Articular chondrocyte of knee joint (primary cell): ENCODE measurements at places on chromosomes 1 and 21. TPM values are rescaled to one million over a fixed set of nuclear protein-coding genes. Genes with fewer than 3 reads are reported as not detected.

ZBTB40 gene
- 12.0 and 17.4 TPM in 2 replicates for total RNA-seq

CENPF gene
- total RNA-seq = 28.1 and 41.7 TPM in 2 replicates

ACADM gene
- 45.0 and 55.7 TPM in 2 replicates for total RNA-seq

DYRK1A gene
- 75.9 and 85.6 TPM in 2 replicates for total RNA-seq

IKBKE gene
- 17.2 and 18.6 TPM in 2 replicates for total RNA-seq

MYCL gene
- 0.22 and 0.65 TPM in 2 replicates for total RNA-seq

HUNK gene
- 0.11 and 0.13 TPM in 2 replicates for total RNA-seq

TTC13 gene
- 12.3 and 15.4 TPM in 2 replicates for total RNA-seq

MYOC gene
- 2.8 and 4.7 TPM in 2 replicates for total RNA-seq

CFHR3 gene
- 0.11 TPM in 1 of 2 replicates, not detected in the other for total RNA-seq

C1orf53 gene
- total RNA-seq = 2.8 and 3.9 TPM in 2 replicates

COL6A2 gene
- 1,072 and 1,206 TPM in 2 replicates for total RNA-seq

MTARC1 gene
- 1.9 and 3.0 TPM in 2 replicates for total RNA-seq

RBM11 gene
- 0.13 and 0.32 TPM in 2 replicates for total RNA-seq

C1orf226 gene
- total RNA-seq = 0.65 and 0.78 TPM in 2 replicates

STUM gene
- total RNA-seq = under 0.01 TPM in 2 replicates

LCE1A gene
- not detected in 2 replicates for total RNA-seq

PLEKHO1 gene
- total RNA-seq = 34.6 and 38.8 TPM in 2 replicates

ACAP3 gene
- 19.2 and 24.7 TPM in 2 replicates for total RNA-seq

ADORA1 gene
- total RNA-seq = 15.8 and 20.2 TPM in 2 replicates

LHX4 gene
- under 0.01 TPM in 1 of 2 replicates, not detected in the other for total RNA-seq

TMPRSS15 gene
- not detected in 2 replicates for total RNA-seq

SLAMF9 gene
- total RNA-seq = 0.65 and 0.86 TPM in 2 replicates

OR13G1 gene
- not detected in 2 replicates for total RNA-seq

FCAMR gene
- not detected in 2 replicates for total RNA-seq

UTS2 gene
- total RNA-seq = 0.11 TPM in 1 of 2 replicates, not detected in the other

EPHA10 gene
- not detected in 2 replicates for total RNA-seq

AVPR1B gene
- total RNA-seq = not detected in 2 replicates

TMOD4 gene
- 0.32 and 0.52 TPM in 2 replicates for total RNA-seq

SIPA1L2 gene
- 26.3 and 42.7 TPM in 2 replicates for total RNA-seq

PAX7 gene
- total RNA-seq = not detected in 2 replicates

DMRTA2 gene
- total RNA-seq = not detected in 2 replicates

TIE1 gene
- 1.3 and 1.6 TPM in 2 replicates for total RNA-seq

G0S2 gene
- total RNA-seq = 8.8 and 10.1 TPM in 2 replicates

PTGER3 gene
- total RNA-seq = under 0.01 and 0.11 TPM in 2 replicates

FMN2 gene
- 0.26 and 11.8 TPM in 2 replicates for total RNA-seq

B3GALT2 gene
- 0.13 TPM in 1 of 2 replicates, not detected in the other for total RNA-seq

TPTE gene
- not detected in 2 replicates for total RNA-seq

PLA2G2D gene
- total RNA-seq = not detected in 2 replicates

GIPC2 gene
- total RNA-seq = 0.13 and 0.22 TPM in 2 replicates

NSL1 gene
- total RNA-seq = 35.3 and 37.4 TPM in 2 replicates

C1orf141 gene
- not detected in 2 replicates for total RNA-seq

FCGR3A gene
- not detected in 2 replicates for total RNA-seq

HES3 gene
- total RNA-seq = not detected in 2 replicates

F5 gene
- total RNA-seq = under 0.01 and 0.11 TPM in 2 replicates

SPRR2G gene
- total RNA-seq = not detected in 2 replicates

CRTC2 gene
- 5.4 and 6.0 TPM in 2 replicates for total RNA-seq

PLEKHN1 gene
- total RNA-seq = 0.76 and 0.91 TPM in 2 replicates

OR1C1 gene
- not detected in 2 replicates for total RNA-seq
